NK-92 treated with Interleukin-12 subunit alpha and Interleukin-12 subunit beta, amount 100 ng/mL, for 24 hours (cell line): ENCODE measurements at places on chromosomes 3 and 15.

- DNase-seq: no peak
Measured at GRCh38 chr15:52391069-52391468, 95.5 kb upstream of the MYO5C start.

DNA sequence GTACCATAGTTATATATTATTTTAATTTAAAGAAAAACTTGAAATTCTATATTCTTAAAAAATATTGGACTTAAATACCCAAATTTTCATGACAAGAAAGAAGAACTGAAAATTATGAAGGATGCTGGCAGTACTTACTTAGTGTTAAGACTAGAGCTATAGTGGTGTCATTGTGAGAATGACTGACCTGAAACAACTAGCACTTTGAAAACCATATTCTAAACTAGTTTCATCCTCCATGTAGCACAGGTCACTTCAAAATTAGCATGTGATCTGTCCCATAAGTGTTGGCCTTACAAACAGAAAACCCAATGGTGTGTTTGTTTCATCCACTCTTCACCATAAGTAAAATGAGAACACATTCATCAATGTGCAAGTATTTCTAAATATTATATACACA, 208.6 kb downstream of the ZIC4 start:
- no peak for DNase-seq

- no peak for DNase-seq
Measured at GRCh38 chr3:127215714-127216414, 22.9 kb downstream of the PRR23E start.

DNA sequence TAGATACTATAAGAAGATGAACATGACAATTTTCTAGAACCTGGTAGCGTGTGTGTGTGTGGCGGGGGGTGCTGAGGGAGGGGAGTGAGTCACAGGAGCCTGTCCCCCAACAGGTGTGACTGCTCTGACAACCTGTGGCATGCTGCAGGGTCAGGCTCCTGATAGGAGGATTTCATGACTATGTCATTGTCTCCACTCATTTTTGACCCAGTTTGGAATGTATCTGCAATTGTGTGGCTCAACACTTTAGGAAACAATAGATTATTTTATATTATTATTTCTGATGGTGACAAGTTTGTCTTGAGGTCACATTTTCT, 9.3 kb upstream of the VILL start:
- DNase-seq: no peak

- DNase-seq: no peak
Measured at GRCh38 chr3:37912052-37912733, 50.5 kb downstream of the CTDSPL start.

GRCh38 chr15:76155731-76156130, 95.9 kb downstream of the TMEM266 start:
- DNase-seq: no peak

DNA sequence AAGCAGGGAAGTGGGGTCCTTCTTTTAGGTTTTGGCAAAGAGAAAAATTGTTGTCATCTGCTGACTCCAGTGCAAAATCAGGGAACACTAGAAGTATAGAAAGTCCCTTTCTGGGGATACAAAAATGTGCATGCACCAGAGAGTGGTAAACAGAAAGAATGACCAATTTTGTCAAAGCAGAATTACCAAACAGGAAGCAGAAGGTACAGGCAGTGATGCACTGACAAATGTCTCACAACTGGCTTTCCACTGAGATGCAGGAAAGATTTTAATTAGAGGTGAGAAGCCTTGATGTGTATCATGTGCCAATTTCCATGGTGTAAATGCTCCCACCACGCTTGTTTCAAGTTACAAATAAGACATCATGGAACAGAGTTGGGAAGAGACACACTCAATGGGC, 66.0 kb downstream of the TRIM69 start:
- no peak for DNase-seq

- no peak for DNase-seq
Measured at GRCh38 chr15:25694239-25694584, 168.9 kb downstream of the ATP10A start.

- no peak for DNase-seq
Measured at GRCh38 chr15:74884428-74885223, 5.2 kb upstream of the MPI start.

DNA sequence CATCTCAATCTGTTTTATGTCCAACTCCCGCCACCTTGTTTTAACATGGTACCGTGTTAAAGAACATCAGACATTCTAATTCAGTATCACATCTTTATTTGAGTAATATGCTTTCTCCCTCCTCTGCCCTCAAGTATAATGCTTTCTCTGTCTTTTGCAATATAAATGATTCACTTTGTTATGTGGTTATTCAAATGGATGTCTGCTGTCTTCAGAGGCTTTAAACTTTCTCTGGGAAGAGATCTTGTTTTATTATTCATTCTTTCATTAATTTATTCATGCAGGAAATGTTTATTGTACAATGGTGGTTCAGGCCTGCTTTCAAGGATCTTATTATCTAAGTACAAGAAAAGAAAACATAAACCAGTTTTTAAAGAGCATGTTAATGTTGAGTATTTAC, 57.1 kb downstream of the RAP2B start:
- no peak for DNase-seq

GRCh38 chr3:58324391-58325390, 8.0 kb upstream of the PXK start:
- DNase-seq: no peak

DNA sequence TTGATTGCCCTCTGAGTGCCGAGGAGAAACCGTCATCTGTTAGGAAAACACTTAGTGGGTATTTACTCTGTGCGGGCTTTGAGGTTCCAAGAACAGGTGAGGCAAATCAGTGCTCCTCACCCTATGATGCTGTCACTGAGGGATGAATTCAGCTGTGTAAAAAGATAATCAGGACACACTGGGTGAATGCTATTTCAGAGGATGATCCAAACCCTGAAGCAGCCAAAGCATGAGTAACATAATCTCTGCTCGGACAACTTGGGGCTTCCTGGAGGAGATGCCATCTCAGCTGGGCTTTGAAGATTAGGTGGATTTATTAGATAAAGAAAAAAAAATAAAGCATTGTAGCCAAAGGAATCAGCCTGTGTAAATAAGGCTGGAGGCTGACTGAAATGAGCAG, 10.5 kb upstream of the GADL1 start:
- no peak for DNase-seq

DNA sequence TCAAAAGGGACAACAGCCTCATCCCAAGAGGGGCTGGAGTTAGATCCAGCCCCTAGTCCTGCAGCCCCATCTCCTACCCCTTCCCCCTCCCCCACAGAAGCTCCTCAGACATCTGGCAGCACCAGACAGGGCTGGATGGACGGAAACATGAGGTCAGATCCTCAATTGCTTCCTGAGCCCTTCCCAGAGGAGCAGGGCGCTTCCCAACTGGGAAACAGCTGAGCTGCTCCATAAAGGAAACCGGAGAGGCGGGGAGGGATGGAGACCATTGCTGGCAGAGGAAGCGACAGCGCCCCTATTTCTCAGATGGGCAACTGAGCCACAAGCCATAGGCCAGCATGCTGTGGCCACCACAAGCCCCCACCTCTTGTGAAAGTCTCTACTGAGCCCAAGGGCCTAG, 18.3 kb upstream of the CYP11A1 start:
- DNase-seq: no peak
